ENCODE measurements at places on chromosomes 6 and 20.

DNA sequence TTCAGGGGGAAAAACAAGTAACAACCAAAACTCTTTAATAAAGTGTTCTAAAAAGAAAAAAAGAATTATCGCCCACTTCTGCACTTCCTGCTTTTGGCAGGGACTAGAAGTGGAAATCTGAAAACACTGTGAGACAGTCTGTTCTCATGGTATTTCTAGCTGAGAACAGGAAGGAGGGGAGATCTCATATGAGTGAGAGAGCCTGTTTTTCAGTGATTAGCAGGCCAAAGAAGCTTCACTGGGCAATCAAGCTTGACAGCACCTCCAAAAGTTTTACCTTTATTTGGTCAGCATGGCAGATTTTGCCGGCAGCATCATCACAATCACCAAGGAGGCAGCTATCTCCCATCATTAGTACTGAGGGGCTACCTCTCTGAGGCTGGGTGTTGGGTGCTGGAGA is 79.5 kb upstream of the ATXN1 start:
- no peak for DNase-seq

DNA sequence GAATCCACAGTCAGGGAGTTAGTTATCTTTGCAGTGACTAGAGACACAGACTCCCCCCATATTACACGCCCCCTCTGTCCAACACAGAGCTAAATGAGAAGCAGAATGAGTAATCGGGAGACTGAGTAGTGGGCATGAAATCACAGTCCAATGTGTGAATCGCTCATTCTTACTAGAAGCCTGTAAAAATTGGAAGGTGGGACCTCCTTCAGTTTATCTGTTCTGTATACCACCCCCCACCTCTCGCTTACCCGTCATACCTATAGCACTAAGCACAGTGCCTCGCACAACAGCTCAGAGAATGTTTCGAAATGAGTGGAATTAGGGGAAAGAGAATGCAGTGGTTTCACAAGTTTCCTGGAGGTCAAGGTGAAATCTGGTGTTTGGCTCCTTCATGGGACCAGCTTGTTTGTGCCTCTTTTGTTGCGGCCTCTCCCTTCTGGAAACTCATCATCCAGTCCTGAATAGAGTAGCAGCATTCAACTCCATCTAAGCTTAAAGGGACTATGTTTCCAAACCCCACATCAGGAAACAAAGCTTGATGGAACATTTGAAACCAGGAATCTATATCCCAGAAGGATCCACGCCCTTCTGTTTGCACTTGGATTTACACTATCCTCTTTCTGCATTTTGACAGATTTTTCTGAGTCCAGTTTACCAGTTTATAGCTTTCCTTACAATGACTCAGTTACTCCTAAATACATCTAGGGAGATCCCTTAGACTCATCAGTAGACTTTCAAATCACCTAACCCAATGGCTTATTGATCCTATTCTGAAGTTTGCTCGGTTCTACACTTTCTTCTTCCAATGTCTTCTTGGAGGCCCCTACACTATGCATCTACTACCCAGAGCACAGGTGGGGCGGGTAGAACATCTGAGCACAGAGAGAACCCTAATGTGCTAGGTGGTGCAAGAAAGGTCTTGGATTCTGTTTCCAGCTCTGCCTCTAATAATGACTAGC is 59.2 kb upstream of the PIM1 start:
- DNase-seq: no peak

DNA sequence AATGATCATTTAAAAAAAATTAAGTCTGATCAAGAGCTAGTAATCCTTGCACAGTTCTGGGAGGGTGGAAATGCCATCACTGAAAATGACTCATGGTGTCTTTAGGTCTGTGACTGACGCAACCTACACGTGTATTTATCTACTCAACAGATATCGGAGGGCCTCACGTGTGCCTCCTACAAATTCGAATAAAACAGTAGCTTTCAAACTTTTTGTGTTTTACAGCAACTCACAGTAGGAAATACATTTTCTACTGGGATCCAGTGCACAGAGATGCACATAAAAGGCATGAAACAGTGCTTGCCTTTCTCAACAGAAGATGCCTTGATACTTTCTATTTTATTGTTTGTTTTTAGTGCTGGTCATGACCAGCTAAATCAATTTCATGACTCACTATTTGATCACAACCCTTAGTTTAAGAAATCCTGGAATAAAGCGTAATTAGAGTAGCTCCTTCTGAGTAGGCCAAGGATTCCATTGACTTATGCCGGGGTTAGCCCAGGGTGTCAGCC is 210.0 kb upstream of the SNX9 start:
- no peak for DNase-seq

- no peak for DNase-seq
Observed at GRCh38 chr6:131791476-131791875, 16.3 kb upstream of the ENPP1 start.

GRCh38 chr6:4128748-4129147 is 6.6 kb downstream of the ECI2 start:
- DNase-seq: no peak

- DNase-seq: no peak
Observed at GRCh38 chr20:62888910-62889309, 27.3 kb upstream of the TCFL5 start.

GRCh38 chr6:14108571-14109410 is 8.8 kb upstream of the CD83 start:
- peak; percentile 93 for DNase-seq

DNA sequence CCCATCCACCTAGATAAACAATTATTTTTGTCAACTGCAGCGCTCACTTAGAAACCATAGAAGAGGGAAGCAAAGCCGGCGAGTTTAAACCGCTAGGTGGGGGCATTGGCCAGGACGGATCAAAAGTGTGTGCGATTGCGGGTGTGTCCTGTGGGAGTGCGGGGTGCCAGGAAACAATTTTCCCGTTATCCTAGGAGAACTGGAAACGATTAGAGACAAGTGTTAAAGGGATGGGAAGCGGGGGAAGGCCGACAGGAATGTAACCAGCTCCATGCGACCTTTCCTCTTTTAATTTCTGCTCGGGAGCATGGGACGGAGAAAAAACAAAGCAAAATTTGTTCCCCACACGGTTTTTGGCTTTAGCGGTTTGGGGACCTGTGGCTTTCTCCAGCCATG is 2.8 kb upstream of the HTR1B start:
- DNase-seq: no peak

GRCh38 chr6:84539122-84539856 is 225.1 kb downstream of the TBX18 start:
- no peak for DNase-seq

DNA sequence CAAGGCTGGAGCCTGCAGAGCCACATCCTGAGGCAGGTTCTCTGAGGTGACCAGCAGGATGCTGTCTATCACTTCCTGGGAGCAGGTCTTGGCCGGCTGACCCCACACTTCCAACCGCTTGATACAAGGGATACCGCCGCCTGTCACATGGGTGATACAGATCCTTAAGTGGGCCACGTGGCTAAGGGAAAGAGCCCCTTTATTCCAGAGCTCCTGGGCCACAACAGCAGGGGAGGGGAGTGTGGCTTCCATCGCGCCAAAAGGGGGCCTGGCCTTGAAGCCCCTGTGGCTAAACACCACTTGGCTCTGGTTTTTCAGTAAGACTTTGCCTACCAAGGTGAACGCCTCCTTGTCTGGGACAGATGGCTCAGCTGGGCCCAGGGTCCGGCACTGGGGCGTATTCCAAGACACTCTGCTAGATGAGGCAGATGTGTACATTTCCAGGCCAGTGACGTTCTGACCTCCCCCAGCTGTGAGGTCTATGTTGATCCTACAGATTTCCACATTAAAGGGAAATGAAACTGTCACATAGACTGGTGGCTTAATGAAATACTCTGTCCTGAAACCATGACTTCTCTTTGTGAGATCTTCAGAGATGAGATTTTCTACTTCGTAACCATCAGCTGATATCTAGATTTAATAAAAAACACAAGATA is 37.6 kb upstream of the AVP start:
- DNase-seq: no peak

GRCh38 chr6:83860782-83861495 is 1.4 kb downstream of the CYB5R4 start:
- no peak for DNase-seq

- no peak for DNase-seq
Observed at GRCh38 chr20:55140631-55141030, 665.2 kb downstream of the DOK5 start.

DNA sequence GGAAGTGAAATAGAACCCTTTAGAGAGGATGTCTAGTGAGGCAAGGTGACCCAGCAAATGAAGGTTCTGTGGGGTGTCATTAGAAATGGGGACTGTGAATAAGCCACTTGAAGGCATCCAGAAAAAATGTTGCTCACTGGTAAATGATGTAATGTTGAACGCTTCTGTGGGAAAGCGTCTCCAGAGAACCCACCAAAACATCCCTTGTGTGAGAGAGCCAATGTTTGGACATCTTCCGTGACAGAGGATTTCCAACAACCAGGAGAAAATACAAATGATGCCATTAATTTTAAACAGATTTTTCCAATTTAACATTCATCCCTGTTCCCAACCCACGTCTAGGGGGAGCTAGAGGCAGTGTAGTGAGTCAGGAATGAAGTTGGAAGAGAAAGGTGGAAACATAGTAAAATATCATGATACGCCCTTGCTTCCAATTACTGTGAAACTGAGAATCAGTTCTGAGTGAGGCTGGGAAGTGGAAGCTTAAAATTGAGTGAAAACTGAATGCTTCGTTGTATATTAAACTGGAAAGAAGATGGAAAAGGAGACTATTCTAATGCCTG is 584.2 kb downstream of the CD109 start:
- DNase-seq: no peak

DNA sequence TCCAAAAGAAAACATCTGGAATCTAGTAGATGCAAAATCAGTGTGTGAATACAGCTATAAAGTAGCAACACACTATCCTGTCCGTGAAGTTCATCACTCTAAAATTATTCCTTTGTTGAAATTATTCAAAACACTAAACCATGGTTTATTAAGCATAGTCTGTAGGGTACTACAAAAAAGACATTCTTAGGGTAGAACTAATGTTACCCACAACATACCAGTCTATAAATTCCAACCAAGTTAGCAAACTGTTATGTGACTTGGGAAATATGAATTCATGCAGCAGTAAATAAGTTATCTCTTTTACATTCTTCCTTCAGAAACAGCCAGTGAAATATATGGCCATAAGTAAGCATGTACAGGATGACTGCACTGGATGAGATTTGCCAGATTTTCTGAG is 580.3 kb upstream of the ADGRB3 start:
- no peak for DNase-seq

DNA sequence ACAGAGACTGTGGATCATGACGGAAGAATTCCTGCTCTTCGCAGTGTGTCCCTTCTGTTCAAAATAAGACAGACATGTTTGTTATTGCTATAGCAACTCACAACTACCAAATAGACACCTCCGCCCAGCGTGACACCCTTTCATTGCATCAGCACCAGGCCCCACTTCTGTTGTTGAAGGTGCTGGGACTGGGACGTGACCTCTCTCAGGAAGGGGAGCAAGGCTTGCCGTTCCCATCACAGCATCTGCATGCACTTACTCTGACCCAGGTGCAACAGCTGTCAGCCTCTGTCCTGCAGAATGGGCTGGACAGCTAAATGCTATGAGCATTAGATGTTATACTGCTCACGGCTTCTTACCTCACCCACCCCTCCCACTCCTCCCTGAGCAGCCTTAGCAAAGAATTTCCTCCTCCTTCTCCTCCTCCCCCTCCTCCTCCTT is 94.1 kb downstream of the DACT2 start:
- DNase-seq: no peak

DNA sequence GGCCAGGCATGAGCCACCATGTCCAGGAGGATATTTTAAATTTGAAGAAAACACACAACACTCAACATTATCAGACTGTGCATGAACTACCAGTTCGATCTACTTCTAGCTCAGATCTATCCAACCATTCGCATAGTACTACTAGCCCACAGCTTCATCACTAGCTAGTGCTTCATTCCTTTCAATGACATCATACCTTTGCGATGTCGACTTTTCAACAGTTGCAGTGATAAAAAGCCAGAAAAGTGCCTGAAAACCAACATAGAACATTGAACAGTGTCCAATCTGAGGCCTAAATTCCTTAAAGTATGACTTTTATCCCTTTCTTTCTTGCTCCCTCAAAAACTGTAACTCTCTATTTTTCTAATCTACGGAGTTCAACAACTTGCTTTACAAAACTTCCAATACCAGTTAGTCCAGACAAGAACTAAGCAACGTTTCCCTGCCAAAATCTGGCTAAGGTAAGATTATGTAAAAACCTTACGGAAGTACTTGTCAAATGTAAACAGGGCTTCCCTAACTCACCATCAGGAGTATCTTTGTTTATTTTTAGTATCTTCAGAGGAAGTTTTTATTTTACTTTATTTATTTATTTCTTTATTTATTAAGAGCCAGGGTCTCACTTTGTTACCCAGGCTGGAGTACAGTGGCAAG is 434.0 kb upstream of the JARID2 start:
- DNase-seq: no peak

GRCh38 chr6:35474131-35474941 is 6.1 kb downstream of the RPL10A start:
- DNase-seq: no peak

DNA sequence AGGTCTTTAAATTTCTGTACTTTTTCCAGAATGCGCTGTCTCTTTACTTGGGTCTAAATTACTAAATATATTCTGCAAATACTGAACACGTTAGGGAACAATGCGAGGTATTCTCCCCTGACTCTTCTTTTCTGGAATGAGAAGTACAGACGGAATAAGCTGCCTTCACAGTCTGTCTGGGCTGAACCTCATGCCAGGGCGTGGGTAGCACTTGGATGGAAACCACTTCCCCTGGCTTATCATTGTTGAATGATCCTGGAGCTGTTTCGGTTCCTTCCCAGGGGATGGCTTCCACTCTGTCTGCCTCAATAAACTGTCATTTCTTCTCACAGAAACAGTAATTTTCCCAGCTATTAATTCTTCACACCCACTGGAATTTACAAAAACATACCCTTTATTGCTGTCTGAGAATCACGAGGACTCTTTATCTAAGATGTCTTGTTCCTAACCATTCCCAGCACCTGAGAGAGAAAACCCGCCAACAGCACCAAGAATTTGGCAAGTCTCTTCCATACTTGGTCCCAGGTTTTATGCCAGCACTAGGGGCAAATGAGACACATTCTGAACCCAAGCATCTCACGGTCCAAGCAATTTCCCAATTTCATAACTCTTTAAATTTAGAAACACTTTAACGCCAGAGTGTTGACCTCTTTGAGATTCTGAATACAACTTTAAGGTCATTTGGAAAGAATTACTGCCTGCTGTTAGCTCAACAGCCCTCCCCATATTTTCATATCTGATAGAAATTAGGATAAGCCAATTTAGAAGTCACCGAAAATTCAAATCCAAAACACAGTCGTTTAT is 43.2 kb upstream of the ADGRF5 start:
- no peak for DNase-seq

DNA sequence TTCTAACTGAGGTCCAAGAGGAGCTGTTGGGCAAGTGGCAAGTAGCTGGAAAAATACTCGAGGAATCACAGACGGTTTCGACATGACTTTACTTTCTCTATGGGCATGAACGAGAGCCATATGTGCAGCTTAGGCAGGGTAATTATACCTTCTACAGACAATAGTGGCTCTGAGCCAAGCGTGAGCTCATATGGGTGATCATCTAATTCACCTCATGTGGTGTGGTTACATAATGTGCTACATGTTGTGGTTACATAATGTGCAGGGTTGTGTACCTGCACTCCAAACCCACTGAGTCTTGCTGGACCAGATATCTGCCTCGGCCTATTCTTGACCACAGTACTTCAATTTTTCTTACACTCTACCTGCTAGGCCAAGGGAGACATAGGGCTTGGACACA is 771.7 kb upstream of the EYS start:
- no peak for DNase-seq

Measured in NCI-H2029 treated with DMSO at 0.1 percent for 48 hours (cell line).